Choroid plexus epithelial cell (primary cell): ENCODE measurements at places on chromosomes 4 and X.

DNA sequence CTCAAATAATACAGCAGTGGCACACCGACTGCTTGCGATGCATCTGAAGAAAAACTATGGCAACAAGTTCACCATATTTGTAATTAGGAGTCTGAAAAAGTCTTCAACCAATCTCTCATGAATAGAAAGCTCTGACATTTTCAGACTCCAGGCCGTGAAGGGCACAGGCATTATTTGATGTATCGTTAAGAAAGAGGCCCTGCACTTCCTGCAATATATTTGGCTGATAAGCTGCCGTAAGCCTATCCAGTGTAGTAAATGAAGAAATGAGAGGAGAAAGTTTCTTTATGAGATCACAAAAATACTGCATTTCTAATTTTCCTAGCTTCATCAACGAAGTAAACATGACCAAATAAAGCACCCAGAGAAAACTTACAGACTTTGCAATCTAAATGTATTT lies 613.8 kb upstream of the TECRL start:
- no peak for DNase-seq

GRCh38 chrX:35382966-35383365 lies 415.2 kb upstream of the MAGEB16 start:
- no peak for DNase-seq

DNA sequence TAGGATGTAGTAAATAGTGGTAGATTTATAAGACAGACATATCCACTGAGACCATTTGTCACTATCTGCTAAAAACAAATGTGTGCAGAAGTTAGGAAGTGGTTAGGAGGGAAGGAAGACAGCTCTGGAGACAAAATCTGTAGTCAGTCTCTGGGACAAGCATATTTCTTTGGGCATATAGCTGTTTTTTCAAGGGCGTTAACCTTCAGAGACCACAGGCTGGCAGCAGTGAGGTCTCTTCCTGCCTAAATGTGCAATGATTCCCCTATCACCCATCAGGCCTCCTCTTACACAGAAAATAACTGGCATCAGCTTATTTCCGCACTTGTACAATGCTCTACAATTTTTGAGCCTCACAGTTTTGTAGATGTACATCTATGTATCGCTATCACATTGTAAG lies 6.5 kb downstream of the TMEM150C start:
- DNase-seq = no peak

GRCh38 chrX:9790866-9791265 lies 4.6 kb downstream of the SHROOM2 start:
- DNase-seq = peak; percentile 33

GRCh38 chr4:122689972-122690371 lies 42.5 kb upstream of the BBS12 start:
- DNase-seq = no peak

DNA sequence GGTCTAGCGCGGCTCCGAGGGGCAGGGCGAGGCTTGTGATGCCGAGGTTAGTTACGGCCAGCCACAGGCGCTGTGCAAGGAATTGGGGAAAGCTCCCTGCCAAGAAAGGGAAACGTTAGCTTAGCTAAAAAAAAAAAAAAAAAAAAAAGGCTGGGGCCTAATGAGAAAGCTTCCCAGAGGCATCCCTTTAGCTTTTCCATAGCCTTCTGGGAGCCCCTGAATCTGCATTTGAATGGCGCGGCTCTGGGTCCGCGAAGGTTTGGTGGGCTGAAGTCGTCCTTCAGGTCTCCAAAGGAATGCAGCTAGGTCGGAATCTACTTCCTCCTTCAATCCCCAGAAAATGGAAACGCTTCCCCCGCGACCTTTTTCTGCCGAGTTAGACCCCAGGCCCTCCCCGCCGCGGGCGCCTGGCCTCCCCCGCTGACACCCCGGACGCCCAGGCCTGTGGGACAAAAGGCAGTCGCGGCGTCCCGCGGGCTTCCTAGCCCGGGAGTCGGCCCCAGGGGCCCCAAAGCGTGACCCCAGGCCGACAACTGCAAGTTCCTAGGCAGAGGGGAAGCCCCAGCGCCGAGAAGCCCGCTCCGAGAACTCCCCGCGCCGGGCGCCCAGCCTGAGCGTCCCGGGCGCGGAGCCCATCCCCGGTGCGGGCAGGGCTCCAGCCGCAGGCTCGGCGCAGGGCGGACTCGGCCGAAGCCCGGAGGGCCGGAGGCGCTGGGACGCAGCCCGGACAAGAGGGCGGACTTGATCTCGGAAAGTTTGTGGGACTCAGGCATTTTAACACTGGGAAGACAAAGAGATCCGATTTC lies 605 bp upstream of the FAT1 start:
- DNase-seq = peak; percentile 63

DNA sequence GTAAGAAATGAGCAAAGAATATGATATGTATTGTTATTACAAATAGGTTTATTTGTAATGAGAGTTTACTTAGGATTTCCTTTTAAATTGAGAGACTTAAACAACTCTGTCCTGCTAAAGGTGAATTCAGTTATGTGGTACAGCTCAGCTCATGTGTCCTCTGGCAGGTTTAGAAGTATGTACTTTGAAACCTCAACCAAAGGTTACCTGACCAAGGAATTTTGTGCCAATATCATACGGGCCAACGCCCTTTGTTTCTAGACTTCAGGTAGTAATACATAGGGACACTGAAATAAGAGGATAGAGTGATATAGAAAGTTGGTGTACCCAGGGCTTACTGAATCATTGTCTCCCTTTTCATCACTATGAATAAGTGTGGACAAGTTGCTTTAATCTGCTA lies 25.7 kb downstream of the SLAIN2 start:
- DNase-seq = no peak

GRCh38 chr4:160142579-160142978 lies 1039.7 kb downstream of the RAPGEF2 start:
- no peak for DNase-seq

DNA sequence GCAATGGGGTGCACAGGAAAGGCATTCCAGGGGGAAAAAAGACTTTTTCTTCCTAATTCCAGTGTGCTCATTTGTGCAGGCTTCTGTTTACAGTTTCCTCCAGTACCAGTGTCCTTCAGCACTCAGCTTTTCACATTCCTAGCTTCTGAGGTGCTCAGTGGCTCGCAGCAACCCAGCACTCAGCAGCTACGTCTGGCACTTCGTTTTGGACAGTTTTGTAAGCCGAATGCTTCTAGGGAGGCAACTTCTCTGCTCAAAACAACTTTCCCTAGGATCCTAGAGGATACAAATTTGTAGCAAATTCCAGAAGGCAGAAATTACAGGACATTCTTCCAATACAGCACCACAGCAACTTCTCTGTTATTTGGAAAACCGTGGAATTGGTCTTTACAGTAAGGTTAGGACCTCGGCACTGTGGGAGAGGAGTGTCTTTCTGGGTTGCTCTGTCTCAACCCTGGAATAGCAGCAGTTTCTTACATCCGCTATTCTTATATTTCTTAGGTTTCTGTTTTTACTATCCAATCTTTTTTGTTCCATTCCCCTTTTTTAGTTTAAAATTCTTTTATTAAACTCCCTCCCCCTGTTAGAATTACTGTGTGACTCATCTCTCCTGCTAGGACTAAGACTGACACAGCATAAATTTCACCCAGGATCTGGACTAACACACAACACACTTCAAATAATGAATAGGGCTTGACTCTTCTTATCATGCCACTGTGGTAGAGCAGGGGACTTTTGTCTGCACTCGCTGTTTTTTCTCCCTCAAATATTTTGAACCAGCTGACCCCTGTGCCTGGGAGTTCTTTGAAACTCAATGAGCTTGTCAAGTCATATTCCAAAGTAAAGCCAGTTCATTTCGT lies 1314.7 kb downstream of the FSTL5 start:
- peak; percentile 38 for DNase-seq

GRCh38 chrX:136021903-136022302 lies 36.7 kb downstream of the SLC9A6 start:
- no peak for DNase-seq

GRCh38 chr4:120801137-120801758 lies 121.3 kb downstream of the PRDM5 start:
- DNase-seq = peak; percentile 29

DNA sequence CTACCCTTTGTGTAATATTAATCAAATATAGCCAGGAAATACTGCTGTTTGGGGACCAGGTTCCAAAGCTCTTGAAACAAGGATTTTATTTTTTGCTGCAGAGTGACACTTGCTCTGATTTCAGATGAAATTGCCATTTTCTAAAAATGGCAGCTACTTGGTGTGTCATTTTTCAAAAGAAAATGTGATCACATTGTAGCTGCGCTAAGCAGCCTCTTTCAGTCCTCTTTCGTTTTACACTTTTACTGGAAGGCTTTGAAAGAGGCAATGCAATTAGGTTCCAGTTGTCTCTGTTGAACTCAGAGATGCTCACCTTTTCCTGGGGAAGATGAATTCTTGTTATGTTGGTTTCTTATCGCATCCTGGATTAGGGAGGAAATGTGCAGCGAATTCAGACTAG lies 85.1 kb downstream of the CT47B1 start:
- no peak for DNase-seq

DNA sequence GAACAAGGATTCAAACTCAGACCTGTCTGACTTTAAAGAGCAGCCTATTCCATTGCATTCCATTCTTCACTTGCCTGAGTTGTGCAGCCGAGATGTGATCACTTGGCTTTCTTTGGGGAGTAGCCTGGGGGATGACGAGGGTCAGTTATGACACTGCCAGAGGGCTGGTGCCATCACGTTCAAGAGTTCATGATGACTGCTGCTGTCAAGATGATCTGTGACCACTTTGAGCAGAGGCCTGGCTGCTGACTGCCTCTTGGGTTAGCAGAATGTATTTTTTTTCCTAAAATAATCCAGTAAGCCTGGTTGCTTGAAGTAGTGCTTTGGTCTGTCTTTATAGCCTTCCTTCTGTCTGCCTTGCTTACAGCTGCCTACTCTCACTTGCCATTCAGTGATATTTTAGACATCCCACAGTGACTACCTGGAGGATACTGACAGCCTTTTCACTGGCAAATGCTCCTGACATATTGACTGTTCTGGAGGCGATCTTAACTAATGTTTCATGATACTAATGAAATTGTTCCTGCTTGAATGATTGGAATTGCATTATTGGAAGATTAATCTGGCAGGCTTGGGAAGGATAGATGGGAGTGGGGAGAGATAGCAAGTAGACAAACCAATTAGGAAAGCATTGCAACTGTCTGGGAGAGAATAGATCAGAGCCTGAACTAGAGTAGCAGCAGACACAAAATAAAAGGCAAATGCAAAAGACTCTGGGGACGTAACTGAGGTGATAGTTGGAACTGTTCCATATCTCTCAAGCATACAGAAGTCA lies 221.6 kb upstream of the LCORL start:
- no peak for DNase-seq
